ENCODE measurements at places on chromosomes 7 and 10.

DNA sequence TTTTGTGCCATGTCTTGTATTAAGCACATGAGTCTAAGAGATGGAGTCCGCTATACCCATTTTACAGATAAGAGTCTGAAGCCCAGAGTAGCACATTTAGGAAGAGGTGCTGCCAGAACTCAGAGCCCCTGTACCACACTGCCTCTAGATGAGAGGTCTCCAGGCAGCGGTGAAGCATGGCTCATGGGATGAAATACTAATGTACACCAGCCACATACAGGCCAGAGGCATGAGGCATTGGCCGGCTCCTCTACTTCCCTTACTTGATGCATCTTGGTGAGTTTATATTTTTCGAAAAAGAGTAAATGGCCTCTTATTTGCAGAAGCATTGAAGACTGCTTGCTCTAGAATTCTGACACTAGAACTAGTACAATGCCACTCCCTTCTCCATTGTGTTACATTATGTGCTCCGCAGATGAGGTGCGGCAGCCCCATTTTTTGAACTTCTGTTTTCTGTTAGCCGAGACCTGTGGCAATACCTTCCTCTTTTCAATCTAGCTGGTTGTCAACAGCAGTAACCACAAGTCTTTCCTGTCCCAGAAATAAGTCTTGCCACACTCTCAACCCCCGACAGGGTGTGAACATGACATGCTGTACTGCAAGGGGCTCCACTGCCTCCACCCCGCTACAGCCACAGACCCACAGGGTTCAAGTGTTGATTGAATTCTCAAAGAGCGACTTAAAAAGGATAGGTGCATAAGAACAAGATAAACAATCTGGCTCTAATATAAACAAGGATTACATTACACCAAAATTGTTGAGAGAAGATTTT is 145.3 kb downstream of the CELF2 start:
- DNase-seq = peak; percentile 87

DNA sequence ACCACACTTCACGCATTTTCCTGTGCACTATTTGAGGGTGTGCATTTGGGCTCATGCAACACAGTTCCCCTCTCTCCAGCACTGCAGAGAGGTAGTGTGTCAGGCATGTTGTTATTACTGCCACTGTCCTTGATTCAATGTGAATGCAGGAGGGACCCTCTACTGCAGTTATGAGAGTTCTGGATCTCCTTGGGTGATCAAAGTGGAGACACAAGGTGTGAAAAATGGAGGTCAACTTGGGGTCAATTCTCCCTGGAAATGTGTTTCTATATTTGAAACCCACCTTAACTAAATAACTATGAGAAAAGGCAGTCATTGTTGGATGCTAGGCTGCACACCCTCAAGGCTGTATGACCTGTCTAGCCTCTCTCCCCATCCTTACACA is 73.9 kb upstream of the FAM171A1 start:
- no peak for DNase-seq

DNA sequence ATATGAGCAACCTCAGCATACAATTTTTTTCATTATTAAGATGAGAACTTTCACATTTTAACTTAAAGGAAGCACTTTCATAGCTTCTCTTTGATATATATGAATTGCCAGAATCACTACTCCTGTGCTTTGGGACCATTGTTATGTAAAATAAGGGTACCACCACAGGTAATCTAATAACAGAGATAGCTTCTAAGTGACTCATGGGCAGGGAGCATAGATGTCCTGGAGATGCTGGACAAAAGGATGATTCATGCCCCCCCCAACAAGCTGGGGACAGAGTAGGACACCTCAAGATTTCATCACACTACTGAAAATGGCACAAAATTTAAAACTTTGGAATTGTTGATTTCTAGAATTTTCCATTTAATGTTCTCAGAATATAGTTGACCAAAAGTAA is 641.1 kb downstream of the PCDH15 start:
- no peak for DNase-seq

GRCh38 chr7:120941064-120941463 is 9.5 kb upstream of the ING3 start:
- DNase-seq = no peak

GRCh38 chr10:124450783-124451057 is 885 bp upstream of the NKX1-2 start:
- no peak for DNase-seq

DNA sequence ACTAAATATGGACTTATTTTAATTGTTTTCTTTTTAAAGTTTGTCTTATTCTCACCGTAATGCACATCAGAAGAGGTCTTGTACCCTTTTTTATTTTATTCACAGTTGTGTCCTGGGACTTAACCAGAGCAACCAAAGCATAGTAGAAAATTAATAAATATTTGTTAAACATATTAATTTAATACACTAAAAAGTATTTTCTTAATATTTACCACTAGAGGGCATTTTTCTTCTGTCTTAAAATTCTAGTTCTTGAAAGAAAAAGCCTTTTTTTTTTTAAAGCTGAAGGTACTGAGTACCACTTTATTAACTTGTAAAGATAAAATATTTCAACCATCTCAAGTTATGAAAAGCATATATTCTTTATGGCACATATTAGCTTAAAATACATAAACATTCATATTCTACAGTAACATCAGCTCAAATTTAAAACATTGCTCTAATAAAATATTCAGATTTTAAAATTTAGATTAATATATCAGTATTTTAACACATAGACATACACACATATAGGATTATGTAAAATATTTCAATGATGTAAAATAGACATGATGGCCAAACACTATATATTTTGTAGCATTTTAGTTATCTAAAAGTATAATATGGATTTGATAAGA is 260.4 kb downstream of the SEMA3A start:
- no peak for DNase-seq

GRCh38 chr7:127844165-127844564 is 187.1 kb downstream of the LRRC4 start:
- no peak for DNase-seq

- DNase-seq = peak; percentile 25
Measured at GRCh38 chr10:133264461-133264860, 12.2 kb downstream of the ADAM8 start.

DNA sequence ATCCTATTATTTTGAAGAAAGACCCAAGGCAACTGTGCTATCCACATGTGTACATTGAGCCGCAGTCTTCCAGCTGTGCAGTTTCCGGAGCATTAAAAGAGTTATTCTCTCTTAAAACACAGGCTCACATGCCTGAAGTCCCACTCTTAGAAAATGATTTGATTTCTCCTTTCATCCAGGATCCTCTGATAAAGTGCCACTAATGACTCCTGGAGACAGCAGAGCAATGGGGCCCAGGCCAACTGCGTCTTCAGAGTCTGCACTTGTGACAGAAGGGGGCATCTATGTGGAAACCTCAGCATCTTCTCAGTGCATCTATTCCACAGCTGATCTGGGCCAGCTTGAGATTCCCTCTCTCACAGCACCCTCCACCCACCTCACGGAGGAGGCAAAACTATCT is 482.1 kb upstream of the AKR1E2 start:
- DNase-seq = no peak

DNA sequence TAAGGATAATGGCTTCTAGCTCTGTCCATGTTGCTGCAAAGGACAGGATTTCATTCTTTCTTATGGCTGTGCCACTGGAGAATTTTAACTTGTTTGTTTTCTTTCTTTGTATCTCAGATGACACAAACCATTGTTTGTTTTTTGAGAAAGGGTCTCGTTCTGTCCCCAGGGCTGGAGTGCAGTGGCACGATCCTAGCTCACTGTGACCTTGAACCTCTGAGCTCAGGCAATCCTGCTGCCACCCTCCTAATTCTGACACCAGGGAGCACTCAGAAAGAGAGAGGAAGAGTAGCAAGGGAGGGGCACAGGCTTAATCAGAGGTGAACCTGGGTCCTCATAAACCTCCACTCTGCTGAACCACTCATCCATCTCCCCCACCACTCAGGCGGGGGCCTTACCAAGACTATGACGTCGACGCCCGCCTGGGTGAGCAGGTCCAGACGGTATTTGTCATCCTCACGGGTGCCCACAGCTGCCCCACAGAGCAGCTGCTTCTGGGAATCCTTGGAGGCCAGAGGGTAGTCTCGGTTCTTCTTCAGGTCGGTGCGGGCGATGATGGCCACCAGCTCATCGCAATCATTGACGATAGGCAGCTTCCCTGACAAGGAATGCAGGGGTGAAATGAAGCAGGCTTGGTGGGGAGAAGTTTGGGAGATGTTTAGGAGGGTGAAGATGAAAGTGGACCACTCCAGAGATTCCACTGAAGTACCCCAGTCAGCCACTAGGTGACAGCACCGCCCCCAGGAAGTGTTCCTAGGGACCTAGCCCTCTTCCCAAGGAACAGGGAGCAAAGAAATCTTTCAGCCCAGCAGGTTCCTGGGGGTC is 11.6 kb downstream of the IMPDH1 start:
- DNase-seq = peak; percentile 7

GRCh38 chr10:79188154-79188965 is 119.6 kb downstream of the ZMIZ1 start:
- DNase-seq = no peak

GRCh38 chr10:110947061-110947595 is 27.7 kb downstream of the SHOC2 start:
- no peak for DNase-seq

DNA sequence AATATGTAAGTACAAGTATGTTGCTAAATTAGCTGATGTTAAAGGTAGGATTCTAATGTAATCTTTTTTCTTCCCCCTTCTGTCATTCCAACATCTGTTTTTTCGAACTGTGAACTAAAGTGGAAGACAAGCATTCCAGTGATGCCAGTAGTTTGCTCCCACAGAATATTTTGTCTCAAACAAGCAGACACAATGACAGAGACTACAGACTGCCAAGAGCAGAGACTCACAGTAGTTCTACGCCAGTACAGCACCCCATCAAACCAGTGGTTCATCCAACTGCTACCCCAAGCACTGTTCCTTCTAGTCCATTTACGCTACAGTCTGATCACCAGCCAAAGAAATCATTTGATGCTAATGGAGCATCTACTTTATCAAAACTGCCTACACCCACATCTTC is 62.7 kb downstream of the WAC start:
- no peak for DNase-seq

DNA sequence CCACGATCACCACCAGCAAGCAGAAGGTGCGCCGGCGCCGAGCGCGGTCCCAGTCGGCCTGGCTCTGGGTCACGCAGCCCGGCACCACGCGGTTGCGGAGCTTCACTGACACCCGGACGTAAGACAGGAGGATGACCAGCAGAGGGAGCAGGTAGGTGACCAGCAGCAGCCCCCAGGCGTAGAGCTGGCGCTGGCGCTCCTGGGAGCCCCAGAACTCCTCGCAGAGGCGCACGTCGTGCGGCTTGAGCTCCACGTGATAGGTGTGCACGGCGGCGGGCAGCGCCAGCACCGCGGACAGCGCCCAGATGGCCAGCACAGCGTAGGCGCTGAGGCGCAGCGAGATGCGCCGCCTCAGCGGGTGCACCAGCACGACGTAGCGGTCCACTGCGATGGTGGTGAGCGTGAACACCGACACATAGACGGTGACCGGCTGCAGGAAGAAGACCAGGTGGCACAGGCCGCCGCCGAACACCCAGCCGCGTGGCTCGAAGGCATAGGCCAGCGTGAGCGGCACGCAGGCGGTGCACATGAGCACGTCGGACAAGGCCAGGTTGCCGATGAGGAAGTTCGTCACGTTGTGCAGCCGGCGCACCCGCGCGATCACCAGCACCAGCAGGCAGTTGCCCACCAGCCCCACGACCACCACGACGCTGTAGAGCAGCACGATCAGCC is 920 bp downstream of the PRLHR start:
- DNase-seq = peak; percentile 22

- no peak for DNase-seq
Measured at GRCh38 chr10:28359334-28359733, 56.5 kb upstream of the MPP7 start.

- peak; percentile 61 for DNase-seq
Measured at GRCh38 chr7:97027427-97028234, 3.0 kb upstream of the DLX5 start.

GRCh38 chr10:122498521-122498920 is 37.2 kb downstream of the HTRA1 start:
- no peak for DNase-seq

- no peak for DNase-seq
Measured at GRCh38 chr7:74365322-74366022, 76.3 kb downstream of the CLIP2 start.

DNA sequence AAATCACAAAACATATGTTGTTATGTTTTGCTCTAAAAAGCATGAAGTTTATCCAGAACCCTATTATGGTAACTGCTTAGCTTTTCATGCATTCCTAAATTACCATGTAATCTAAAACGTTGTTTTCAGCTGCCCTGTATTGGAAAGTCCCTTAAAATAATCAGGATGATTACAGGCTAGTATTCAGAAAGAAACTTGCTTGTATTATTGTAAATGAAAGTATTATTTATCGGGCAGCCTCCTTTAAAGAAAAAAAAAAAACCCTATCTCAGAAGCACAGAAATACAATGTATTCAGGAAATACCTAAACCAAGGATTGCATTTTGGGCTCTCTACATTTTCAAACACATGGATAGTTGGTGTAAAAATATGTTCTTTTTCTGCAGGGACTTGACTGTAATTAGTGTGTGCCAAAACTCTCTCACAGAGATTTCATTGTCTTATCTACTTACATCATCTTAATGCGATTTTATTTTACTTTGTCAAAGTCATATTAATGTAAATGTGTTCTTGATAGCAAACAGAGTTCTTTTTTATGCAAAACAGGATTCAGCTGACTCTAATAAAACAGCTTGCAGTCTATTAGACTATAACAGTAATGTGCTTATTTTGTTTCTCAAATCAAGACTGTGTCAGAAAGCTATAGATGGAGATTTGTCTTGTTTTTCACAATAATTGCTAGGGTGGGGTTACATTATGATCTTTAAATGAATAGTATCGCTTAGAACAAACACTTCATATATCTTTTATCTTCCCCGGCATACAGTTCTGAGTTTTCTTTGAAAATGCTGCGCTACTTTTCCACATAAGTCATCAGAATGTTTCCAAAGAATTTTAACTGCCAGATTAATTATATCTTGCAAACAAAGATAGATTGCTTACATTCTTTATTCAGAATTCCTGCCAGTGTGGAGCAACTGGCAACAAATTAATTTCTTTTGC is 65.3 kb upstream of the ARID5B start:
- DNase-seq = no peak

DNA sequence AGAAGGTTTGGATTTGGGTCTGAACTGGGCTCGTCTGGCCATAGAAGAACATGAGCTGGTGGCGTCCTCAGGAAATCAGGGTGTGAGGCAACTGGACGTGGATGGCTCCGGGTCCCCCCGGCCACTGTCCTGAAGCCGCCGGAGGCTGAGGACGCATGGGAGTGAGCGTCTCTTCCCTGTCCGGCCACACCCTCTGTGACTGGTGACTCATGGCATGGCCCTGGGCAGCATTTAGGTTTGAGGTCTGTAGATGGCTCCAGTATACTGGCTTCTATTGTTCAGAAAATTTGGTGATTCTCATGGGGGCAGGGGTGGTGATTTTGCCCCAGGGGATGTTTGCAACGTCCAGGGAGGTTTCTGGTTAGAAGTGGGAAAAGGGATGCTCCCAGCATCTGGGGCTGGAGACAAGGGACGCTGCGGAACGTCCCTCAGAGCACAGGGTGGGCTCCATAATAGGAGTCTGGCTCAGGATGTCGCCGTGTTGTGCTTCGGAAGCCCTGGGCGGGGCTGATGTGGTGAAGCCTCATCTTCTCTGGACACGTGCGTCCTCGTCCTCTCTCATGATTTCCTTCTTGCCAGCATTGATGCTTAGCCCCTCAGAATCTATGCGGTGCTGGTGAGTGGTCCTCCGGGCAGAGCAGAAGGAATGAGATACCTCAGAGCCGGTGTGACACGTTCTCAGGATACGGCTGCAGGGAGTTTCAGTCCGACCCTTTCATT is 49.9 kb downstream of the PITRM1 start:
- no peak for DNase-seq
